Thymus (tissue), 14 donors: ENCODE measurements at places on chromosomes 7 and 10.

GRCh38 chr10:52769966-52770365 is 2.6 kb downstream of the MBL2 start:
- DNase-seq: no peak

- no peak for DNase-seq
Observed at GRCh38 chr10:87691506-87692070, 31.9 kb downstream of the PAPSS2 start.

DNA sequence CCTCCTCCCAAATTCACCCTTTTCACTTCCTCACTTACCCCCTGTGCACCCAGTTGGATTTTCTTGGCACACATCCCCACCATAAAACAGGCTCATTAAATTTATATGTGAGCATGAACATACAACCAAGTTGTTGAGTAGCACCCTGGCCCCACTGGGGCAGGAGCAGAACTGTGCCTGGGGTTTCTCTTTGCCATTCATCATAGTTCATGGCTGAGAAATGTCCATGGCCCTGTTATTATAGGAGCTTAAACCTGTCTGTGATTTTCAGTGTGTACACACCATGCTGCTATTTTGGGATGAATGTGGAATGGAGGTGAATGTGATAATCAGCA is 618.8 kb downstream of the LRMDA start:
- no peak for DNase-seq

DNA sequence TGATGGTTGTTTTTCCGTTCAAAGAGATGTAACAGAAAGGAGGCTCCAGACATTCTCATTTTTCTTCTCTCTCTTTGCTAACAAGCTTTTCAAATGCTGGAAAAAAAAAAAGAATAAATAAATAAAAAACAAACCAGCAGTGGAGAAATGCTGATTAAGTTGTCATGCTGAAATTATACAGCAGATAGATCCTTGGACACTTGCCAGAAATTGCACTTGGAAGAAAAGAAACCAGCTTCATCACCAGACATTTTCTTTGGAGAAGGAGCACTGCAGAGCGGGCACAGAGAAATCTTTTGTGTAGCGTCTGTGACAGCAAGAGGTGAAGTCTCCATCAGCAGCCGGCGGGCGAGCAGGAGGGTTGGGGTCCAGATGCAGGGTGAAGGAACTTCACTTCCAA is 55.8 kb downstream of the CLRN3 start:
- DNase-seq: no peak

DNA sequence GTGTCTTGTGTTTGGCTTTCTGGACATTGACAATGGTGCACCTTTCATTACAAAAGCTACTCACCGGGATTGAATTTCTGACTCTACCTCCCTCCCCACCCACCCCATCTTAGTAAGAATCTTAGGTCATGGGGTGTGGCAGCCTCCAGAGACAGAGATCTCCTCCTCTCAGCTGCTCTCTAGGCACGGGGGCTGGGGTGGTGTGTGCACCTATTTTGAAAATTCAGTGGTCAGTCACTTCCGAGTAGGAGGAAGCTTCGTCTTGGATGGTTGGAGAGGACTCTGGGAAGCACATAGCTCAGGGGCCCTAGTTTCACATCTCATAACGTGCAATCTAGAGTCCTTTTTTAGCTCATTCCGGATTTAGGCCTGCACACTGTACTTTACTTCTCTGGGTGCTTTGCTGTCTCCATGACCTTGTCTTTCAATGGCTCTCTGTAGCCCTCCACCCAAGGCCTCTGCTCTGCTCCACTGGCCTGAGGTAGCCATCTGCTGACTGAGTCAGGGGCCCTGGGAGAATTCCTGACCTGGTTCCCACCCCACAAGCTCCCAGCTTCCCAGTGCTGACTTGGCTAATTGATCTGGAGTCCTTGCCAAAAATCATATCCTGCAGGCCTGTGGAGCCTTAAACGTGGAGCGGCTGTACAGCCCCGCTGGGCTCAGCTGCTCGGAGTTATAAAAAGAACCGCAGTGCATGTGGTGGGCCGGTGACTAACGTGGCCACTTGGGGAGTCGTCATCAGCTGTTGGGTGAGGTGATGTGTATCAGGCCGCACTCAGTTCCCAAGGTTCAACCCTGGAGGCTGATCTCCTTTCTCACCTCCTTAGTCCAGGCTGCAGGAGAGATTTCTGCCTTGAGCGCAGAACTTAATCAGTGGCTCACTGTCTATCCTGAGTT is 19.3 kb upstream of the ADAMTS14 start:
- no peak for DNase-seq

DNA sequence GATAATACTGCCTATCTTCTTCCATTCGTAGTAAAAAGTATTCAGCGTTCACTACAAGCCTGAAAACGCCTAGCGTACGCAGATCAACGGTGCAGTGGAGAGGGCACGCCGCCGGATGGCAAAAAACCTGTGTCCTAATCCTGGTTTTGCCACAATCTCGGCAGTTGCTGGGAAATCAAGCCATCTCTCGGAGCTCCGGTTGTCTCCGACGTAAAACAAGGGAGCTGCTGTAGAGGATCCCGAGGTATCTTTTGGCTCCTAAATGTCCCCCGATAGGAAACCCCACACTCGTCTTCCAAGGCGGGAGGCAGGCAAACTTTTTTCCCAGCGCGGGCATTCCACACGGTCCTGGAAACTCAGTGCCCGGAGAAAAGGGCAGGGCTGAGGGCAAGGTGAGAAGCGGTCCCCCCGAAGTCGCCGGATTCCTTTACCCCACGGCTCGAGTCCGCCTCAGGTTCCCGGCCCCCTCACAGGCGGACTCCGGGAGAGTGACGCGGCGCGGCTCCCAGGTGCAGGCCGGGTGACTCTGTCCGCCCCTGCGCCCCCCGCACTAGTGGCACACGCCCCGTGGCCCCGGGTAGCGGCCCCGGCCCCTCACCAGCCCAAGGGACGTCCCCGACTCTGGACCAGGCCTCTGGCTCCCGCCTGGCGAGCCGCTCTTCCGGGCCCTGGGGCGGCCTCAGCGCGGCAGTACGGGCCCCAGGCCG is 649 bp downstream of the IDE start:
- peak; percentile 54 for DNase-seq

- peak; percentile 74 for DNase-seq
Observed at GRCh38 chr10:104308439-104308903, 29.8 kb downstream of the ITPRIP start.

- DNase-seq: no peak
Observed at GRCh38 chr10:43793704-43794103, 145.0 kb upstream of the ZNF32 start.

DNA sequence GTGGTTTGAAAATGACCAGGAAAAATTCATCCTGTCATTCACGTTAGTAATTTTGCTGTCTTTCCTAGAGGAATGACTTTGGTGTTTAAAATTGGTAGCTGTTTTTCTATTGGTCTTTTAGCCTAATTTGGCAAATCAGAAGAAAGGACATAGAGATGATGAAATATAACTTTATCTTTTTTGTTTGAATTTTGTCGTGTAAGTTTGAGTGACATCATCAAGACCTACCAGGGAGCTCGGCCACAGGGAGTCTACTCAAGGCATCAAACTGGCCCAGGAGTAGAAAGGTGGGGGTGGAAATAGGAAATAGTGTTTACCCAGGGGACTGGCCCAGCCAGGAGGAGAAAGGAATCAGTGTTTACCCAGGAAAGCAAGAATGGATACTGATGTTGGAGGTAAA is 21.0 kb upstream of the TSPAN14 start:
- no peak for DNase-seq

GRCh38 chr10:36185097-36185496 is 543.0 kb upstream of the FZD8 start:
- DNase-seq: no peak

DNA sequence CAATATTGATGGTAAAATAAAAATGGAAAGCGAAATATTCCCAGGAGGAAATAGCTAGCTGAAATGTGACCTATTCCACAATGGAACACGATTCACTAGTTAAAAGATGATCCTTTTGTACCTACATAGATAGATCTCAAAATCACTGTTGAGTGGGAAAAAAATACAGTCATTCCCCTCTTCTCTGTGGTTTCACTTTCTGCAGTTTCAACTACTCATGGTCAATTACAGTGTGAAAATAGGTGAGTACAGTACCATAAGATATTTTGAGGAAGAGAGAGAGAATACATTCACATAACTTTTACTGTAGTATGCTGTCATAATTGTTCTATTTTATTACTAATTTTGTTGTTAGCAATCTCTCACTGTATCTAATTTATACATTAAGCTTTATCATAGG is 56.0 kb upstream of the COL13A1 start:
- no peak for DNase-seq

- no peak for DNase-seq
Observed at GRCh38 chr10:113735913-113736312, 15.6 kb upstream of the PLEKHS1 start.

DNA sequence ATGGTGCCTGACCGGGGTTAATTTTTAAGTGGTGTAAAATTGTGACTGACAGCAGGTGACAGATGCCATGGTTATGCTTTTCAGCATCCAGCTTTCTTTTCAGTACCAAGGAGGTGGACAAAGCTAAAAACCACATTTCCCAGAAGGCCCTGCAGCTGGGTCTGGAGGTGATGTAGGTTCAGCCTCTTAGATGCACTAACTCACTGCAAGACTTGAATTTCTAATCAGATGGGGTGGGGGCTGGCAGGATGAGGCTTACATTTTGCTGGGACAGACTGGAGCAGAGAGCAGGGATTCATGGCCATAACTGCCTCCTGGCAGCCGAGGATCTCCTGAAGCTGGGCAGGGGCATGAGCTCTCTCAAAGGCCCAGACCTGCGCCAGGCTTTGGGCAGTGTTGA is 52.4 kb downstream of the PDIA4 start:
- no peak for DNase-seq

GRCh38 chr10:101146392-101147251 is 15.5 kb downstream of the TLX1 start:
- no peak for DNase-seq

DNA sequence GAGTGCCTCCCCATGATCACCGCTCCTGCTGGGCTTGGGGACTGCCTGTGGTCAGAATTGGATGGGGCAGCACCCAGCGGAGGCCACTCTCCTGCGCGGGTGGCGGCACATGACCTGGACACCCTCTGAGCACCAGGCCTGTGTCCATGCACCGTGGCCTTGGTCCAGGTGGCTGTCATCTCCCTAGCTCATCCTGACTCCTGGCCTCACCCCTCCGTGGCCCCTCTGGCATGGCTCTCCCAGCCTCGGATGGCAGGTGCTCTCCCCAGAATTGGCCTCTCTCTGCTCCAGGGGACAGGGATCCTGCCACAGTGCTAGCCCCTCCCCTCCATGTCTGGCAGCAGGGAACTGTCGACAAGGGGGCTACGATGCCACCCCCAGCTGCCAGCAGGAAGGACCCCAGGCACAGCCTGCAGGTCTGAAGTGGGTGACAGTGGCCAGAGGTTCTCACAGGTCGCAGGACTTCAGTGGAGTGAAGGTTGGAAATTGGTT is 37.2 kb upstream of the BTBD16 start:
- DNase-seq: no peak

GRCh38 chr7:37683246-37684120 is at the start of gene GPR141:
GPR141 (plus strand) TSS chr7:37683766; CDS start chr7:37740394, 56,628 bp downstream.
- peak; percentile 58 for DNase-seq

DNA sequence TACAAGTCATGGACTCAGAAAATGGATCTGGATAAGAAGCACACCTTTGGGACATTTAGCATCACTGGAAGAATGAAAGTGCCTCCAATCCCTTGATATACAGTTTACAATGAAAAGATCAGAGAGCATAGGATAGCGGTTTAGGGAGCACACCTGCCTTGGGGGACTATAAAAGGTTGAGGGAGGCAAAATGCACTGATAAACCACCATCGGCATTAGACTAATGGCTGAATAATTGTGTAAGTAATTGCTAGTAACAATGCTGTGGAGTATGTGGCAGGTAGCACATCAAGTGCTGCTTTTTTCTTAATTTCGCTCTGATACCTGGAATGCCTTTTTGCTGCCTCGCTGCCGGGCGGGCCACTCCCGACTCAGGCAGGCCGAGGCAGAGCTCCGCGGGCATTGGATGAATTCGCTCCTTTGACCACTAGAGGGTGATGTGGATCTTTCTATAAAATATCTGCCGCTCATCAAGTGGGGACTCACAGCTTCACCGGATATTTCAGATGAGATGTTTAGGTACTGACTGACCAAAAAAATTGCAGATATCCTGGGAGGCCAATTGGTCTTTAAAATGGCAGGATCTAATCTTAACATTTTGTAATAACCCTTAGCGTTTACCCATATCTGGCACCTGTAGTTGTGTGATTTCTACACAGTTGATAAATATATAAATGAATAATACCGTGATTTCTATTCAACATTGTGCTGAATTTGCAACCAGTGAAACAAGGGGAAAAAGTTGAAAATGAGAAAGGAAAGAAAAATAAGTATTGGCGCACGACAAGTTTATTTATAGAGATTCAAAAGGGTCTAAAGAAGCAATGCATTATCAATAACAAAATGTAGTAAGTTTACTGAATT is 116.8 kb upstream of the PRSS1 start:
- peak; percentile 60 for DNase-seq

DNA sequence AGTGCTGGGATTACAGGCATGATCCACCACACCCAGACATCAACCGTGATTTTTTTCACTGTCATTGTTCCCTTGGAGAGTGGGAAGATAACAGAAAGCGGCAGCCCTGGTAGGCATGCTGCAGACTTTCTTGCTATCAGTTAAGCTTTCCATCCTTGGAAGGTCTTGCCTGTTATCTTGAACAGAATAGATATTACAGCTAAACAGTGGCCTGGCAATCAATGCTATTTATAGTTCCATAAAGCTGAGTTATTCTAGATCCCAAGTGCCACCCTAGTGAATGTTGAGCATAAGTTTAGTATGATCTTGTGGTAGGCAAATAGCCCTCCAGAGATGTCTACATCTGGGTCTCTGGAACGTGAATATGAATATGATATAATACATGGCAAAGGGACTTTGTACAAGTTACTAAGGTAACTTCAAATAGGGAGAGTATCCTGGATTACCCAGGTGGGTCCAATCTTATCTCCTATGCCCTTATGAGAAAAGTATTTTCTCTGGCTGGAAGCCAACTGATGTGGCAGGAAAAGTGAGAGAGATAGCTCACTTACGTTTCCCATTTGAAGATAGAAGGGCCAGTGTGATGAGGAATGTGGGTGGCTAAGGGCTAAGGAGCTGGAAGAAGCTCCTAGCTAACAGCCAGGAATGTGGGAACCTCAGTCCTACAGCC is 609.1 kb upstream of the IGFBP3 start:
- no peak for DNase-seq

DNA sequence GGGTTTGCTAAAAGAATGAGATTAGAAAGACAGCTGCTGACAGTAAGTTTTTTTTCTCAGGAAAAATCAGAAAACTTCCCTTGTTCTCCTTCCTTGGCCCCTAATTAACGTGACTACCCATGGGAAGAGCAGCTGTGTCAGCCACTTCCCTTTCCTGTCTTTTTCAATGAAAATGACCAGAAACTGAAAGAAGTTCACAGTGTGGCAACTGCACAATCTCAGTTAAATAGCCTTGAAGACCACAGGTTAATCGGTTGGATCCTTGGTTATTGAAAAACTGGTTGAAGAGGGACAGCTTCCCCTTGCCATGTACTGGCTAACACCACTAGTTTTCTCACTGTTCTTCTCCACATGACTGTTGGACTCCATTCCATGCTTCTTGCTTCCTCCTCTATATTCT is 148.8 kb upstream of the AGR3 start:
- no peak for DNase-seq
